ENCODE measurements at places on chromosomes 6 and 20.

DNA sequence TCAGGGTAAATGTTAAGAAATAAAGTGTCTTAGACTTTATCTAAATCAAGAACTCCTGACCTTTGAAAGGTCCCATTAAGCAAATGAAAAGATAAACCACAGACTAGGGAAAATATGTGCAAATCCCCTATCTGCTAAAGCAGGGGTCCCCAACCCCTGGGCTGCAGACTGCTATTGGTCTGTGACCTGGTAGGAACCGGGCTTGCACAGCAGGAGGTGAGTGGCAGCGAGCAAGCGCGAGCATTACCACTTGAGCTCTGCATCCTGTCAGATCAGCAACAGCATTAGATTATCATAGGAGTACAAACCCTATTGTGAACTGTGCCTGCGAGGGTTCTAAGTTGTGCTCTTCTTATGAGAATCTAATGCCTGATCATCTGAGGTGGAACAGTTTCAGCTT, 42.4 kb downstream of the LCA5 start:
- DNase-seq: no peak

- no peak for DNase-seq
These were observed 109.1 kb downstream of the LY86 start for GRCh38 chr6:6697620-6698019.

- DNase-seq: no peak
These were observed 5.8 kb downstream of the OLIG3 start for GRCh38 chr6:137488150-137489045.

- DNase-seq: no peak
These were observed 80.0 kb downstream of the ATRN start for GRCh38 chr20:3550837-3551236.

- DNase-seq: no peak
These were observed 2.5 kb upstream of the CLDN20 start for GRCh38 chr6:155261111-155261900.

DNA sequence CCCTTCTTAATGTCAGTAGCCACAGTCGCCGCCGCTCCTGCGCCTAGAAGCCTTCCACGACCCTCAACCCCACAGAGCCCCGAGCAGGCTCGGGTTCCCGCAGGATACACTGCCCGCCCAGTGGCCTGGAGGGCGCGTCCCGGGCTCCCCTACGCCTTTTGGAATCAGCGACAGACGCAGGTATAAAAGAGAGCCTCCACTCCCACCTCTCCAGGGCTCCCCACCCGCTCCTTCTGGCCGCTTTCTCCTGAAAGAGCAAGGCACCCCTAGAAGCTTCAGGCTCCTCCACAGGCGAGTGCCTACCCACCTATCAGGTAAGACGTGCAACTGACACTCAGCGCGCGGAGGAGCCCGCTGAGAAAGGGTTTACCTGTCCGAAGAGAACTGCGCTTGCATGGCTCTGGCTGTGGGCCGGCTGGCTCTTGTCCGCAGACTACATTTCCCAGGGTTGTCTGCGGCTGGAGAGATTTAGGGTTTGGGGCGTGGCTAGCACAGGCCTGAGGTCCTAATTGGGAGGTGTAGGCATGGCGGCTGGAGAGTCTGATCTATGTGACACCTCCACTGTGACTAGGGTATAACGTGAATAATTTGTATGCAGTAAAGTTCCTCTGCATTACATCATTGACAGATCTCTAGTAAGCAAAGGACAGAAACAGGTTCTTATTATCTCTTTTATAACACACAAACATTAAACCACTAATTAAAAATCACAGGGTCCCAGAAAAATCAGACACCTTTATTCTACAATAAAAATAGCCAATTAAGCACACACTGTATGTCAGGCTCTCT, 13.5 kb upstream of the ZNF391 start:
- no peak for DNase-seq

- DNase-seq: no peak
These were observed 51.1 kb downstream of the ARID1B start for GRCh38 chr6:156828280-156828703.

DNA sequence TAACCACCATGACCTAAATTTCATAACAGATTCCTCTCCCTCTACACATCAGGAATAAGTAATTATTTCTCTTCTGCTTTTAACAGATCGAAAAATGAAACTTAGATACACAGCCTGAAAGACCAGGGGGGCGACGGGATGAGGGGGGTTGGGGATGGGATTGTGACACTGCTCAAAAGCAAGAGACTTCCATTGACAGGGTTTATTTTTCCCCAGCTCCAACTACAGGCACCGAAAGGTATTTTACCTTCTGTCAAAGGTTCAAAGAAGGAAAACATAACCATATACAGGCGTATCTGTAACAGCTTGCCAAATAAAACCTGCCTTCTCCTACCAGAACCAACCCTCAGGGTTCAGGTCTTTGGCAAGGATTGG, 1.3 kb downstream of the EPHA7 start:
- no peak for DNase-seq

DNA sequence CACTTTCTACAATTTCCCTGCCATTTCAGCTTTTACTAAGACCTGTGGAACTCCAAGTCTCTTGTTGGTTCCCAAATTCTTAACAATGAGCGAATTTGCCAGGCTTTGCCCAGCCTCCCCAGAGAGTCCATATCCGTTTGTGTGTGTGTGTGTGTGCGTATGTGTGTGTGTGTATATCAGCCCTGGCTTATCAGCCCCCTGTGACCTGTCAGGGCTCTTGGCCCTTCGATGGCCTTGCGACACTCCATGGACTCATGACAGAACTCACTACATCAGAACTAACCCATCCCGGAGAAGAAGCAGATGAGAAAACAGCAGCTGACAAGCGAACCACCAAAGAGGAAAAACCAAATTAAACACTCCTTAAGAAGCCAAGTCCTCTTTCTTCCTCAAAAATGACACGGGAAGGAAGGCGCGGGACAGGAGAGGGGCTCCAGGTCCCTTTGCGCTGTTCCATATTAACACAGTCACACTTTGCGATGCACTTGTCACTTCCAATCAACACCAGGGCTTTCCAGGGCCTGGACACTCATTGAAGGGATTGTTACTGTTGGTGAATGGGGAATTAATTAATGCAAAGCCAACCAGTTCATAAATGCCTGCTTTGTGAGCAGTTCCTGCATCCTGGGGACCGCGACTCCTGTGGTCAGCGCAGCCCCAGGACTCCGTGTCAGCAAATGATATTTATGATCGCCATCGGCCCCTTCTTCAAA, 524.0 kb downstream of the CD83 start:
- DNase-seq: no peak

- DNase-seq: no peak
These were observed 81.7 kb upstream of the FRMD1 start for GRCh38 chr6:168160506-168161370.

GRCh38 chr20:23132293-23132929, 46.3 kb upstream of the CD93 start:
- DNase-seq: no peak

DNA sequence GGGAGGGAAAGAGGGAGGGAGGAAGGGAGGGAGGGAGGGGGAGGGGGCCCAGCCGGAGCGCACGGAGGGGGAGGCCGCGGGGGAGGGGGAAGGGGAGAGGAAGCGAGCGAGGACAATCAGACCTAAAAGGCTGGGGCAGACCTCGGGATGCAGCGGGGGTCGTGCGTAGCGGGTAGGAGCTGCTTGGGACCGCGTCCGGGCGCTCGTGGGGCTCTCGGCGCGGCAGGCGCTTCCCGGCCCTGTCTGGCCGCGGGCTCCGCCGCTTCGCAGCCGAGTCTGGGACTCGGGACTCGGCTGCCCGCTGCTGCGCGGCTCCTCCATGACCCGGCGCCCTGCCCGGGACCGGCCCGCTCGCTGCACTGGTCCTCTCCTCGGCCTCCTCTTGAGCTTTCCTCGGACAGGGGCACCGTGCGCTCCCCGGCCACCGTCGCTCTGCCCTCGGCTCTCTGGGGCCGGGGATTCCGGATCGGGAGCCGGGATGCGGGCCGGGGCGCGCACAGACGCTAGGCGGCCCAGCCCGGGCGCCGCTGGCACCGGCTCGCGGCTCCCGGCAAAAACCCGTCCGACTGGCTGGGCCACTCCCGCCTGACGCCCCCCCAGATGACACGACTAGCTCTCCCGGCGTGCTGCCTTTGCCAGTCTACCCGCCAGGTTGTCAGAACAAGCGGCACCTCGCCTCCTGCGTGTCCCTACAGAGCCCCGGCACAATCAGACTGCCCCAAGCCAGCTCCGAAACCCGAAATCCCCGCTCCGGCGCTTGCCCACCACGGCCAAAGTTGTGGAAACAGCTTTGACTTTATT, 2.2 kb downstream of the TFAP2A start:
- DNase-seq: no peak

DNA sequence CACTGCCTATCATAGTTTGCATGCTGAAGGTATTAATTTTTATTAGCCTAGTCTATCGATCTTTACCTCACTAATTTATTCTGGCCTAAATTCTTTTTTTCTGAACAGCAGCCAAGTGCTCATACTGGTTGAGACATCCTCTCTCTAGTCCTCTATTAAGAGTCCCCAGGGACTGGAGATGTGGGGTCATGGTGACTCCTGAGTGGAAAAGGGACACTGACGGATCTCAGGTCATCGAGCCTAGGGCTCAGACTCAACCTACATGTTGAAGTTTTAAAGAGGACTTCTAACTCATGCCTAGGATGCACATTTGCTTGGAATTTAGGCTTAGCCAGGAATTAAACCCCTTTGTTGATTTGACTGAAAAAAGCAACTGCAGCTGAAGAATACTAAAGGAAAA, 378.1 kb downstream of the BTBD9 start:
- DNase-seq: no peak

- DNase-seq: peak; percentile 38
These were observed 11.1 kb downstream of the KCNB1 start for GRCh38 chr20:49471397-49471796.

DNA sequence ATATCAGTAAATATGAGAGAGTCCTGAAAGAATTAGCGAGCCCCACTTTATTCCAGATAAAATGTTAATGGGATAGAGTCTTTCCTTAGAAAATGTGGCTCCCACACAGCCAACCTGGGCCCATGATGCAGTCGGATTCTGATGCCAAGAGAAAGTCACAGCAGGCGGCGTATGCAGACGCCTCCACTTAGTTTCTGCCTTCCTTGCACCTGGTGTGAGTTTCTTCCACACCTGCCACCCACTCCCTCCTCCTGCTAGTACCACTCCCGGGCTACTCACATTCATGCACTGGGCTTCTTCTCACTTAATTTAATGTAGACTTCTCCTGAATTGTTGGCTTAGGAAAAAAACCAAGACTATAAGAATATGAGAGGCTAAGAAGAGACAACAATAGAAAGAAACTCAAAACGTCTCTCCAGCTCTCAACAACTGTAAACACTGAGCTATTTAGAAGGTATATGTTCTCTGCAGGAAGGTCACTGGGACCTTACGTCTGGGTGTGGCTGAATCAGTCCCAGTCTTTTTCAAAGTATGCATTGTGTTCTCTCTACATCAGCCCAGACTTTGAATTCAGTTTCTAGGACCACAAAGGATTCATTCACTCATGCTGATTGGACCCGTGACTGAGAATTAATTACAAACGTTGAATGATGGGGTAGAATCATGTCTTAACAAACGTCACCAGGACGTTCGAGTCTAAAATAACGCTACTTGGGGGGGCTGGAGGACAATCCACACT, 70.4 kb downstream of the GCNT2 start:
- DNase-seq: no peak

- DNase-seq: no peak
These were observed 225.0 kb downstream of the ALDH8A1 start for GRCh38 chr6:134724771-134725340.

- no peak for DNase-seq
These were observed 377.0 kb upstream of the NOX3 start for GRCh38 chr6:155832596-155832995.

- no peak for DNase-seq
These were observed 48.0 kb downstream of the OR2B2 start for GRCh38 chr6:27863962-27864905.

- DNase-seq: no peak
These were observed 74.1 kb downstream of the DNAH8 start for GRCh38 chr6:38789256-38789655.

DNA sequence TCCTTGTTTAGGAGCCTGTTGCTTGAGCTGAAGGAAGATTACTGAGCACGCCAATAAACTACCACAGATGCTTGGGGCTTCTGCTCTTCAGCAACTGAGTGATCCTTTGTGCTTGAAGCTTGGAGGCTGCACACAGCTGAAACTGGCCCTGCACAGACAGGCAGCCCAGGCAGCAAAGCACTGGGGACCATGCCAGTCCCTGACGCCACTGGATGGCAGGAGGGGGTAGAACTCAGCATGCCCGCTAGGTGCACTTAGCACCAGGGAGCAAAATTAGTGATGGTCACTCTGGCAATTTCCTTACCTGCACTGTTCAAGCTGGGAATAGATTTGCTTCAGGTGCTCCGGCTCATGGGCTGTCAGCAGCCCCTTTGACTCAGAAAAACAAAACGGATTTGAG, 91.5 kb downstream of the FAM50B start:
- DNase-seq: no peak

DNA sequence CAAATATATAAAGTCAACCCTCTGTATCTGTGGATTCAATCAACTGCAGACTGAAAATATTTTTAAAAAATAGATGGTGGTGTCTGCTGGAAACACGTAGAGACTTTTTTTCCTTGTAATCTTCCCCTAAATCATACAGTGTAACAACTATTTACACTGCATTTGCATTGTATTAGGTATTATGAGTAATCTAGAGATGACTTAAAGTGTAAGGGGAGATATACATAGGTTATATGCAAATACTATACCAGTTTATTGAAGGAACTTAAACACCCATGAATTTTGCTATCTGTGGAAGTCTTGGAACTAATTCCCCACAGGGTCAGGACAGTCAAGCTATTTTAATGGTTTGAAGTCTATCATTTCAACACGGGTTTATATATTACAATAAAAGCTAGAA, 10.2 kb downstream of the HDAC2 start:
- no peak for DNase-seq

- DNase-seq: no peak
These were observed 24.2 kb downstream of the RBM24 start for GRCh38 chr6:17305219-17306001.

DNA sequence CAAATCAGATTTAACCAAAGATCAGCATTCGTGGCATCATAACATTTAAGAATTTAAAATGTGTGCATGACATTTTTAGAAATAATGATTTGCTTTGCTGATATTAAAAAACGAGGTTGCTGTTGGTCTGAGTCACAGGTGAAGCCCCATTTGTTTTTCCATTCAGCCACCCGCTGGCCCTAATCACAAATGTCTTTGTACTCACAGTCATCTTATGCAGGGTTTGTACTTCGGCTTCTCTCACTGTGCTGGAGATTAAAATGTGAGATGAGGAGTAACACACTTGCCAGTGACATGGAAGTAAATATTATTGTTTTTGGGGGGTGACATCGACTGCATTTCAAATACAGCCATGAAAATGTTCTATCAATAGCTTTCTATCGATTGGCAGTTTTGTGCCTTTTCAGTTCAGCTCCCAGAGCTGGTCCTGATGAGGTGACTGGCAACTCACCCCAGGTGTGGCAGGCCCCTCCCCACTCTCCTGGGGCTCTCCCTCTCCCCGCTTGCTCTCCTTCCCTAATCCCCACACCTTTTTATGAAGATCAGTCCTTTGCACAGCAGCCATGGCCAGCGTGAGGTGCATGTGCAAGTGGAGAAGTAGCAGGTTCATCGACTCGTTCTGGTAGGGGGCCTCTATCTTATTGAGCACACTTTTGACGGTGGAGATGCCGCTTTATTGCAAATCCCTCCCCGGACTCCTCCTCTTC, 58.8 kb upstream of the FUCA2 start:
- no peak for DNase-seq

GRCh38 chr6:131946404-131946991, 4.7 kb downstream of the CCN2 start:
- DNase-seq: no peak

- no peak for DNase-seq
These were observed 215.2 kb downstream of the TAF4 start for GRCh38 chr20:61850457-61850856.

GRCh38 chr6:29447670-29448069, 8.6 kb downstream of the OR10C1 start:
- DNase-seq: no peak

Measured in NCI-H1694 (cell line).